ENCODE measurements at places on chromosomes 12 and 14.

DNA sequence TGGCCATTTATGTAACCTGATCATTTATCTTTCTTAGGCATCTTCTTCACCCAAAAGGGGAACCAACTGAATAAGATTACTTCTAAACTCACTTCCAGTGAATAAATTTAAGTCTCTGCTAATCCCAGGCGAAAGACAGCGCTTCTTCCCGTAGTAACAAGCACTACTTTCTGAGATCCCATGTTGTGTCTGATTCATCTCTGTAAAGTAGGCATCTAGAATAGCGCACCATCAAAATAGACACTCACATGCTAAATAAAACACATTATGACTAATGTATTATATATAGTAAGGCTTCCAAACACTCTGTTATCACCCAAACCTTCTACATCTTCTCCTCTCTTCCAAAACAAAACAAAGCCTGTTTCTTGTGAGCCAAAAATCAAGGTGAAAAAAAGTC lies 15.1 kb downstream of the GTF2A1 start:
- no peak for DNase-seq

- no peak for DNase-seq
These were observed 64.7 kb downstream of the TMEM121 start for GRCh38 chr14:105591052-105591451.

DNA sequence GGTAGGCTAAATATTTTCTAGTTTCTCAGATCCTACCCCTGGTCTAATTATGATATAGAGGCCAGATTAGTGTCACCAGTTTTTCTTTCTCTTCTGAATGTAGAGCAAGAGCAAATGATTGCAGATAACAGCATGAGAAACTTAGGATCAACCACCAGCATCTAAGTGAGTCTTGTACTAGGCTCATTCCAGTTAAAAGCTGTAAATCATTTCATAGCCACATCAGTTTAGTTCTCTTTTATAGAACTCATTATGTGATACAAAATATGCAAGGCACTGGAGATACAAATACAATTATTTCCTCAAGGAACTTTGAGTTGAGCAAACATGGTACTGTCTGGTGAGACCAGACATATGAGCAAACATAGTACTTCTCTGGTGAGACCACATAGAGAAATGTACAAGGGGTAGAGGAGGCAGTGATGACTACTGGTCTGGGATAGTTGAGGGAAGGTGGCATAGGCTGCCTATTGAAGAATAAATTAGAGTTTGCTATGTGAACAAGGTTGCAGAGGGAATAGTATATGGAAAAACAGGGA lies 59.5 kb downstream of the CRADD start:
- no peak for DNase-seq

GRCh38 chr14:24873551-24873950 lies 176.4 kb downstream of the STXBP6 start:
- no peak for DNase-seq

DNA sequence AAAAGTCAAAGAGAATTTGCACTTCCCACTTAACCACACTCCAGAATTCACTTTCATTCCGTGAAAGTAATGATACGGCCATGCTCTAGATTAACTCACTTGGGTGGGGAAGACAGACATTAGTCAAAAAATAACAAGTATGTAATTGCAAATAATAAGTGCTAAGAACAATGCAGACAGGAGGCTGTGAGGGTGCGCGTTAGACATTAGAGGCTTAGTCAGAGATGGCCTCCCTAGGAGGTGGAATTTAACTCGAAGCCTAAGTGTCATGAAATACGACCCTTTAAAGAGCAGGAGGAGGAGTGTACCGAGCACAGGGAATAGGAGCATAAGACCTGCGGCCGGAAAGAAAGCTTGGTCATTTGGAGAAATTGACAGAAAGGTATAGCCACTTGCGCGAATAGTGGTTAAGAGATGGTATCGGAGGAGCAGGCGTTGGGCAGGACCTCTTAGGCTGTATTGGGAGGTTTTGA lies 628 bp downstream of the SNRPF start:
- no peak for DNase-seq

DNA sequence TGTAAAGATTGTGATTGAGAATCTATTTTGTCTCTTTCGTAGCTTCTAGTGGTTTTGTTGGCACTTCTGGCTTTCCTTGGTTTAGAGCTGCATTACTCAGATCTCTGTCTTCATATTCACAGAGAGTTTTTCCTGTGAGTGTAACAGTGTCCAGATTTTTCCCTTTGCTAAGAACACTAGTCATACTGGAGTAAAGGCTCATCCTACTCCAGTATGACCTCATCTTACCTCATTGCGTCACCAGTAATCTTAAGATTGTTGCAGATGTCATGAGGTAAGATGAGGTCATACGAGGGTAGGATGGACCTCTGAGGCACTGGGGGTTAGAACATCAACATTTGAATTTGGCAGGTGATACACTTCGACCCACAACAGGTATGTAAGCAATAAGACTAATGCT lies 461.2 kb downstream of the FLRT2 start:
- DNase-seq: no peak

GRCh38 chr14:70317091-70317968 lies 42.2 kb downstream of the COX16 start:
- no peak for DNase-seq

DNA sequence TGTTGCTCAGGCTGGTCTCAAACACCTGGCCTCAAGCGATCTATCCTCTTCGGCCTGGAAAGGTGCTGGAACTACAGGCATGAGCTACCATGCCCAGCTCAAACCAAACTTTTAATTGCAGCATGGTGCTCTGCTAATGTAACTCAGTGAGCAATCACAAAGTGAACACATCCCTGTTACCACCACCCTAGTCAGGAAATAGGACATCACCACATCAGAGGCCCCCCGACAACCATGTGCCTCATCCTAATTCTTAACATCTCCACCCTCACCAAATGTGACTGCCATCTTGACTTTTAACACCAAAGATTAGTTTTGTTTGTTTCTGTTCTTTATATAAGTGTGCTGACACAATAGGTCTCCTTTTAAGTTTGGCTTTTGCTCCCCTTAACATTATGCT lies 22.8 kb upstream of the SDR39U1 start:
- DNase-seq: no peak

DNA sequence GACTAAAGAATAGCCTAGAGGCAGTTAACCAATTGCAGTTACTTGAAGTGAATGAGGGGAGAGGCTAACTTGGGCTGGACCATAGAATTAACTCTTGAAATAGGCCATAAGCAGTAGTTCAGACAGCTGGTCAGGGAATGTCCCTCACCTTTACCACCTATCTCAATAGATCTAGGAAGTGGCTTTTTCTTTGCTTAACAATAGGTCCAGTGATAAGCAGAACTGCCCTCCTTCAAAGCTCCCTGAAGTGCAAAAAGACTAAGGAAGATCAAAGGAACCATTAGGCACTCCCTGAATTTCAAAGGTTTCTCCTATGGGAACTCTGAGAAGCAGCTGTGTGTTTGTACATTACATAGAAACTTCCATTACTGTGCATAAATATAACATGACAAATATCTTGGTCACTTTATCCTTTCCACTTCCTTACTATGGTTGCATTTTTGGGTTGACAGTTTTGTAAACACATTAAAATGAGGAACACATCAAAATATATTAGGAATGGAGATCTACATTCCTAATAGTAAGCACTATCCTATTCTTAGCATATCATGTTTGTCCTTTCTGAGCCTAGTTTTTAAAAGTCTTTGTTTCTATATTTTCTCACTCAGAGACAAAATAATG lies 7.2 kb upstream of the NAA30 start:
- no peak for DNase-seq

DNA sequence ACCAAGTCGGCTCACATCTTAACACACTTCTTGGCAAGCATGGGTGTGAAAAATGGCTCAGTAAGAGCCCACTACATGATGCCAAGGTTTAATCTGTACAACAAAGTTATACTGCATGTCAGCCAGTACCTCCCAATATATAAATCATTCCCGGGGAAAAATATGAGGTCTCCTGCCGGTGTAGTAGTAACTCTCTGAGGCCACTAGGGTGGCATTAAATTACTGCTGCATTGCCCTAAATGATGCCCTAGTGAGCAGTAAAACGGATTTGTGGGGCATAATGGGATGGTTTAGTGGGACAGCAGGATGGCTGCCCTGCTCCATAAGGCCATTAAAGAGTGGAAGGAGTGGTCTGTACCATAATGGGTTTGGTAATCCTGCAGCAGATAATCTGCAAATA lies 267.7 kb downstream of the MED13L start:
- no peak for DNase-seq

GRCh38 chr12:13962699-13963098 lies 18.7 kb downstream of the GRIN2B start:
- no peak for DNase-seq

GRCh38 chr12:19529951-19530636 lies 90.8 kb downstream of the AEBP2 start:
- DNase-seq: no peak

DNA sequence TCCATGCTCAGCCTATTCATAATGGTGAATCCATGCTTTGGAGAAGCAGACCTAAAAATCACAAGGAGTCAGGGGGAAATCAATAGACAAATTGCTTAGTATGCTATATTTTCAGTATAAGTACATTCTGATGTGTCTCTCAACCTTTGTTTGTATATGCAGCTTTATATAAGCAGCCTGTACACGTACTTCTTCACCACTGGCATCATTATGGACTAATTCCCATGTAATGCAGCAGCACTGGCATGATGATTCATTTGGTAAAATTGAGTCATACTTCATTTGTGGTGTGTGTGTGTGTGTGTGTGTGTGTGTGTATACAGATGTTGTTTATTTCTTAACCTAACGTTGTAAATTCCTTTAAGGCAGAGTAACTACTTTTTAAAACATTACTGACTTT lies 10.9 kb downstream of the DCP1B start:
- peak; percentile 94 for DNase-seq

- DNase-seq: no peak
These were observed 96.7 kb downstream of the TMEM132D start for GRCh38 chr12:129807136-129807535.

DNA sequence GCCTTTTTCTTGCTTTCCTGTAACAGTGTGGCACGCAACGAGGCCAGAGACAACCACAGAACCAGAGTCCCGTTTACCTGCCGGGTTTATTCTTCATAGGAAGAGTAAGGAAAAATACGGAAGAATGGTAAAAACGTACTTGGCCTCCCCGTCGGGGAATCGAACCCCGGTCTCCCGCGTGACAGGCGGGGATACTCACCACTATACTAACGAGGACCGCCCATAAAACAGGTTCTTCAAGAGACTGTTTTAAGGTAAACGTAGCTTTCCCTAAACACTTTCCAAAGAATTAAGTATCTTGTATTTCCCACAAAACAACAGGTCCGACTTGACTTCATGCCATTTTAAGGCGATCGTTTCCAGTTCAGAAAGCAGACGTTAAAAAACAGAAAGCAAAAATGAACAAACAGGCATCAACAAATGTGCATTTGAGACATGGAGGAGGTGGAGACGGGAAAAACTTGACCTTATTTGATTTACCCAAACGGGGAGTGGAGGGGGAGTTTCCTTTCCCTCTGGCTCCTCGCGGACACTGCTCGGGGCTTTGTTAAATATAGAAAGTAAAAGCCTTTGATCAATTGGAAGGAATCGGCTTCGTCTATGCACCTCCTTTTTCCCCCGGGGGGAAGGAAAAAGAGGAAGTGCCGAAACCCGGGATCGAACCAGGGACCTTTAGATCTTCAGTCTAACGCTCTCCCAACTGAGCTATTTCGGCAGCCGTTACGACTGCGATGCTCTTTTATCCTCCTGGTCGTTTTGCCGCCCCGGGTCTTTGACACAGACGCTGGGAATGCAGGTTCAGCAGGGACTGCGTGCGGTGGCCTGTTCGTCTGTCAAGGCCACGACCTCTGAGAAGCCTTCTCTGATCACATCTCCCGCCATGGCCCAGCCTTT lies 13.0 kb upstream of the UBC start:
- DNase-seq: no peak

- no peak for DNase-seq
These were observed 182.0 kb downstream of the DICER1 start for GRCh38 chr14:94975366-94975765.

DNA sequence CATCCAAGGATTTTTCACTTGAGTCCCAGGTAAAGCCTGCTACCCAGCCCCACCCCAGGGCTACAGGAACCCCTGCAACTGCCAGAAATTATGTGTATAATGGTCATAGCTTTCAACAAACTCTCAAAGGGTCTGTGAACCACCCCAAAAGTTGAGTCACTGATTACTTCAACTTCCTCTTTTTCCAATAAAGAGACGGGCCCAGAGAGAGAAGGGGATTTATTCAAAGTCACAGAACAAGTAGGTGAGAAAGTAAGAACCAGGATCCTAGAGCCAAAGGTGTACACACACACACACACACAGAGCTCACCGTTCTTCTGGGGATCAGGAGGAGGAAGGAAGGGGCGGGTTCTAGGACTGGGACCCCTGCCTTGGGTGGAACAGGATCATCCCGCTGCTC lies 4.8 kb upstream of the ITPK1 start:
- DNase-seq: no peak

GRCh38 chr12:17459214-17459613 lies 630.8 kb downstream of the RERGL start:
- DNase-seq: no peak

GRCh38 chr12:98743362-98743953 lies 98.4 kb downstream of the APAF1 start:
- DNase-seq: no peak

DNA sequence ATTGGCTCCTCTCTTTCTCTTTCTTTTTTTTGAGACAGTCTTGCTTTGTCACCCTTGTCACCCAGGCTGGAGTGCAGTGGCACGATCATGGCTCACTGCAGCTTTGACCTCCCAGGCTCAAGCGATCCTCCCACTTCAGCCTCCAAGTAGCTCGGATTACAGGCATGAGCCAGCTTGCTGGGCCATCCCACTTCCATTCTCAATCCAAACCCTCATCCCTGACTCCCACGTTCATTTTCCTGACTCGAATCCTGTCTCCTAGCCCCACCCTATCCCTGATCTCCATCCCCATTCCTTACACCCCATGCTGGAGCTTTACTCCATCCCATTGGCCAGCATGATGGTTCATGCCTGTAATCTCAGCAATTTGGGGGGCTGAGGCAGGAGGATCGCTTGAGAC lies 7.8 kb downstream of the SPRYD4 start:
- DNase-seq: no peak

DNA sequence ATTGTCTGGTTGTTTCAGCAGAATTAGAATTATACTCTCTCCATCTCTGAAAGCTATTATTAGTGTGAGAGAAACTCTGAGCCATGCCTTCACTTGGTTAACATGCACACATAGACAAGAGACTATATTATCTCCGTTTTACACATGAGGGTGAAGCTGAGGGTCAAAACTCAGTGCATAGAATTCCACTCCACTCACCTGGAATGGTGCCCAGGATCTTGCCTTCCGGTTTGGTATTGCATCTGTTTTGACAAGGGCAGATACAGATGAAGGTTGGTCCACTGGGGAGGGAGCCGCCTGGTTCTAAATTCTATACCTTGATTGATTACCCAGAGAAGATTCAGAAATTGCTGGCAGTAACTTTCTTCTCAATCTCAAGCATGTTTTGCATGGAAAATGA lies 149.5 kb upstream of the PELI2 start:
- DNase-seq: no peak

- DNase-seq: no peak
These were observed 13.1 kb downstream of the AKAP6 start for GRCh38 chr14:32341947-32342846.

- DNase-seq: no peak
These were observed 37.9 kb downstream of the CYP46A1 start for GRCh38 chr14:99721792-99722516.

- DNase-seq: no peak
These were observed 7.3 kb upstream of the STX2 start for GRCh38 chr12:130846369-130846768.
